WERI-Rb-1 (cell line): ENCODE measurements at places on chromosomes 7 and 10.

DNA sequence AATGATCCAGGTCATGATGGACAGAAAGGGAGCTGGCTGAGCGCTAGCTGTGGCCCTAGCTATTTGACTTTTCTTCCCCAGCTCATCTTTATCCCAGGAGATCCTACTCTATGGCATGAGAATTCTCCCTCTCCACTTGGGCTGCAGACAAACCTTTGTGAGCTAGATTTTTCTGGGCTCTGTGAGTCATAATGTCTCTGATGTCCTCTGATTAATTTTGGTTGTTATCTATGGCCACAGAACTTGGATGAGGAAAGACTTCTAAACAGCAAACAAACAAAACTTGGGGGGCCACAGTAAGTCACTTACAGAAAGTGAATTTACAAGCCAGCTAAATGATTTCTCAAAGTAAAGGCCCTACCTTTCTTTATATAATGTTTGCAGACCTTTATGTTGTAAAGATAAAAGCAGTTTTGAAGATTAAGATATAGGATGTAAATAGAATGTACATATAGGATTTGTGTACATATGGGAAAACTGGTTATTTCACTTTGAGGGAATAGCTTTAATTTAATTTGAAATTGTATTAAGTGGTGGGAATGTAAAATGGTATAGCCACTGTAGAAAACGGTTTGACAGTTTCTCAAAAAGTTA lies 10.4 kb downstream of the ABLIM1 start:
- DNase-seq: no peak

- no peak for DNase-seq
Observed at GRCh38 chr7:106035568-106035967, 72.5 kb downstream of the CDHR3 start.

GRCh38 chr7:4133491-4134044 lies 548.5 kb upstream of the FOXK1 start:
- no peak for DNase-seq

DNA sequence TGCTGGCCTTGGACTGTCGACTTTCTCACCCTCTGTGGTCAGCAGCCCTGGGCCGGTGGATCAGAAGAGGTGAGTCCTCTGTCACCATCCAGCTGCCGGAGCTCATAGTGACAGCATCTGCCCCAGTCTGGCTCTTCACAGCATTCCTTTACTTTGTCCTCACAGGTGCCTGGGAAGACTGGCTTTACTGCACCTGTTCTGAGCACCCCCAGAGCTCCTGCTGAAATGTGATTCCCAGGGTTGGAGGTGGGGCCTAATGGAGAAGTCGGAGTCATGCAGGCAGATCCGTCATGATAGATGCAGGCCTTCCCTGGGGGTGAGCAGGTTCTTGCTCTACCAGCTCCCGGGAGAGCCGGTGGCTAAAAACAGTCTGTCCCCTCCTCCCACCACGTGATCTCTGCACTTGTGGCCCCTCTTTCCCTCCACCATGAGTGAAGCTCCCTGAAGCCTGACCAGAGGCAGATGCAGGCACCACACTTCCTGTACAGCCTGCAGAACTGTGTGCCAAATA lies 171.5 kb downstream of the ZMYND11 start:
- no peak for DNase-seq

DNA sequence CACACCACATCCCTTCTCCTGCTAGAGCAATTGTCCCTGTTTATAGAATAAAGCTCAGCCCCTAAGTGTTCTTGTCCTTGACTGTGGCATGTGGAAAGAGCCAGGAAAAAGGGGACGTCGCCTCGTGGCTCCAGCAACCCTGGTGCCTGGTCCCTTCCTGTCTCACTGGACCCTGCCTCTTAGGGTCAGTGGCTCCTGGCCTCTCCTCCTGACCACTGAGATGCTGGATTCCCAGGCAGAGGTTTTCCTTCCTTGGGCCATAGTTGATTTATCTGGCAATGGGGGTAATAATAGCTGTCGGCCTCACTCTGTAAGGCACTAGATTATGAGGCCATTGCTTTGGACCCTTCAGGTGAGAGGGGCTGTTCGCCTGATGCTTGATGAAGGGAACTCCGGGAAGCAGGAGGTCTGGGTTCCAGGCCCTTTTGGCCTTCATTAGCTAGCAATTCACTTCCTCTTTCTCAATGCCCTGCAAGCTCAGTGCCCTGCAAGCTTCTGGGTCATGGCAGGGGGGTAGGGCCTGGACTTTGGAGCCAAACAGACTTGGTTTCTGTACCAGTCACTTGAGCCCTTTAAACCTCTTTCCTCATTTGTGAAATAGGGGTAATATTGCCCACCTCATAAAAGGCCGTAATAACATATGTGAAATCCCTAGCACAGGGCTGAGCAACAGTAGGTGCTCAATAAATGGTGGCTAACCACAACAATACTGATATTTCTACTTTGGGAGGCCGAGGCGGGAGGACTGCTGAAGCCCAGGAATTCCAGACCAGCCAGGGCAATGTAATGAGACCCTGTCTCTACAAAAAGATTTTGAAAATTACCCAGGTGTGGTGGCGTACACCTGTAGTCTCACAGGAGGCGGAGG lies 1.1 kb downstream of the ASL start:
- DNase-seq: no peak

DNA sequence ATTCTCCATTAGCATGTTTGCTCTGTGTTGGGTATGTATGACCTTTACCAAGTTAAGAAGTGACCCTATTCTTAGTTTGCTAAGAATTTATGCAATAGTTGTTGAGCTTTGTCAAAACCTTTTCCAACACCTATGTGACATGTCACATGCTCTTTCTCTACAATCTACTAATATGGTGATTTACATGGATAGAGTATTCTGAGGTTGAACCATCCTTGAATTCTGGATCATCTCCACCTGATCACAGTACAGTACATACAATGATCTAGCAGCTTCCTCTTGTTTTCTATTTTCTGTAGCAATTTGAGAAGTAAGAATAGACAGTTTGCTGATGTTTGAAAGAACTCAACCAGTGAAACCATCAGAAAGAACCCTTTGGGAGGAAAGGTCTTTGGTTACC lies 101.2 kb upstream of the PDGFA start:
- no peak for DNase-seq

DNA sequence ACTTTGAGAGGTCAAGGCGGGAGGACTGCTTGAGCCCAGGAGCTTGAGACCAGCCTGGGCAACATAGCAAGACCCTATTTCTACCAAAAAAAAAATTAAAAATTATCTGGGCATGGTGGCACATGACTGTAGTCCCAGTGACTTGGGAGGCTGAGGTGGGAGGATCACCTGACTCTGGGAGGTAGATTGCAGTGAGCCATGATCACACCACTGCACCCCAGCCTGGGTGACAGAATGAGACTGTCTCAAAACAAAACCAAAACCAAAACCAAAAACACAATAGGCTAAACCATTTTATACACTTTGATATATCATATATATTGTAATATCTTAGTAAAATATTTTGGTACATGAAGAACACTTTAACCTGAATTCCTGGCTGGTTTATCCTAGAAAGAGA lies 101.6 kb downstream of the RAPGEF5 start:
- no peak for DNase-seq

- DNase-seq: no peak
Observed at GRCh38 chr7:80508440-80508839, 3.4 kb downstream of the GNAT3 start.

- DNase-seq: no peak
Observed at GRCh38 chr7:140564643-140565042, 76.0 kb downstream of the DENND2A start.

GRCh38 chr7:151023232-151023631 lies 1.1 kb downstream of the ATG9B start:
- no peak for DNase-seq

DNA sequence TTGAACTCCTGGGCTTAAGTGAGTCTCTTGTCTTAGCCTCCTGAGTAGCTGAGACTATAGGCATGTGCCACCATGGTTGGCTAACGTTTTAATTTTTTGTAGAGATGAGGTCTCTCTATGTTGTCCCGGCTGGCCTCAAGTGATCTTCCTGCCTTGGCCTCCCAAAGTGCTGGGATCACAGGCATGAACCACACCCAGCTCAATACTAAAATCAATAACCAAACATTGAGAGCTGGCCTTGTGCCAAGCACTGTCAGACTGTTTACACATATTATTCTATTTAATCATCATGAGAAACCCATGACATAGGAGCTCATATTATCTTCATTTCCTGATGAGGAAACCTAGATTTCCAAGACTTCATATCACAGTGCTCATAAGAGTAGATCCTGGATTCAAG lies 251.2 kb downstream of the BAMBI start:
- no peak for DNase-seq
